Stimulated activated CD4-positive, alpha-beta T cell treated with anti-CD3 and anti-CD28 coated beads, TNF-alpha, amount 100 ng/mL, for 24 hours (primary cell): ENCODE measurements at places on chromosomes 16 and 17.
A peak's percentile ranks its signal among the peaks of the same experiment; 100 is the strongest.

DNA sequence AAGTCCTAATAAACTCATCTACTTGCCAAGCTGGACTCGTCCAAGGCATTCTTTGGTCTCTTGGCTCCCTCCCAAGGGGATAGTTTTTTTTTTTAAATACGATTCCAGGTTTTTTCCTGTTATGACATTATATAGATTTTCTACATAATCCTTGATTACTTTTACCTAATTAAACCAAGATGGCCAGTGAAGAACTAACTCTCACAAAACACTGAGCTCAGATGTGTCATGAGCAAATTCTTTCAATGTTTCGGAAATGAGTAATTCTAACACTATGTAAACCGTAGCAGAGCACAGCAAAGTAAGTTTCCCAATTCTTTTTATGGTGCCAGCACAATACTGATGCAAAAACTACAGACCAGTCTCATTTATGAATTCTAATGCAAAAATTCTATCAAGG, 1.8 kb downstream of the ZNF23 start:
- DNase-seq: no peak

GRCh38 chr16:79286646-79287423, 313.7 kb downstream of the MAF start:
- no peak for DNase-seq

- DNase-seq: no peak
Measured at GRCh38 chr17:77373299-77374169, 232.8 kb downstream of the SEC14L1 start.

- DNase-seq: no peak
Measured at GRCh38 chr17:42893359-42893758, 7.2 kb upstream of the G6PC1 start.

- no peak for DNase-seq
Measured at GRCh38 chr17:8572764-8573163, 57.8 kb downstream of the MYH10 start.

DNA sequence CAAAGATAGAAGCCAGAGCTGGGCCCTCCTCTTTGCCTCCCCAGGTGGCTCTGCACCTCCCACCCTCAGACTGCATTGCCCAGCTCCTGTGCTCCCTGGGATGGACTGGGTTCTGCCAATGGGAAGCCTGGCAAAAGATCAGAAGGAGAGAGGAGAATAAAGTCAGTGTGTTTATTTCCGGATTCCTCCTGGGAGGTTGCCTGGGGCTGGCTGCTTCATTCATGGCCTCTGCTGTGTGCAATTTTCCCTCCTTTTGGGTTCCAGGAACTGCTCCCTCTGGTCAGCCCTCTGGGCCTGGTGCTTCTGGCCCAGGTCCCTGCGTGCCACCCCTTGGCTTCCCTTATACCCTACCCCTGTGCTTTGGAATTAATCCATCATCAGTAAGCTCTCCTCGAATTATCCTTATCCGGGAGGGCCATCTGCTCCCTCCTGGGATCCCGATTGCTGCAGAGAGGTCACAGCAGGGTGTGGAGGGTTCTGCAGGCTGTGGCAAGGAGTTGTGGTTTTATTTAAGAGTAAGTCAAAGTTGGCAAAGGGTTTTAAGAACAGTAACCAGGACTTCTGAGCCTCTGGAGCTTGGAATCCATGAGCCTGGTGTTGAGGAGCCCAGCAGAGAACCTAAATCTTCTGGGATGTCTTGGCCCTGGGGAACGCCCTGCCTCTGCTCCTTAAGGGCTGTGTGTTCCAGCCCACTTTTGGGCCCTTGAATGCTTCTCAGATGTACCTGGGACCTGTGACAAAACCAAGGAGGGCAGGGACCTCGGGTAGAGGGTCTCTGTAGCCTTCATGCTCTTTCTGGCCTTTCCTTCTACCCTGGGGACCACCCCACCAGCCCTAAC, 8.2 kb upstream of the MMP2 start:
- DNase-seq: no peak

DNA sequence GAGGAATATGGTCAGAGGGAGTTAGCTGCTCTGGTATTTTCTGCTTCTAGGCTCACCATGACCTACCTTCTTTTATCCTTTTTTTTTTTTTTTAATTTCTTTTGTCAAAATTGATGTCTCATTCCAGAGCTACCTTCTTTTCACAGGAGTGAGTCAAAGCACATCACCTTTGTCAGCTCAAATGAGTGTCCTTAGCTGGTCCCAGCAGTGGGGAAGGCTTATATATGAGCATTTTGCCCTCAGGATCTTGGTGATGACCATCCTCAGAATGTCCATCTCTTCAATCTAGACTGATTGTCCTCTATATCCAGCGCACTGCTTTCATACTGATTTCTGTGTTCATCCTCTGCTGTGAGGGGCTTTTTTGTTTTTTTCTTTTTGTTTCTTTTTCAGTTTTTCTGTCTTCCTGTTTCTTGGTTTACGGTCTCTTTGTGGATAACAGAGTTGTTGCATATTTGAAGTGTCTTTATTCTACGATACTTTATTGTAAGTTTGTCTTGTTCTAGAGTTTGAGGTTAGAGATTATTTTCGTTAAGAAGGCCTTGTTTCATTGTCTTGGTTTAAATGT, 24.9 kb downstream of the CBFB start:
- DNase-seq: no peak

DNA sequence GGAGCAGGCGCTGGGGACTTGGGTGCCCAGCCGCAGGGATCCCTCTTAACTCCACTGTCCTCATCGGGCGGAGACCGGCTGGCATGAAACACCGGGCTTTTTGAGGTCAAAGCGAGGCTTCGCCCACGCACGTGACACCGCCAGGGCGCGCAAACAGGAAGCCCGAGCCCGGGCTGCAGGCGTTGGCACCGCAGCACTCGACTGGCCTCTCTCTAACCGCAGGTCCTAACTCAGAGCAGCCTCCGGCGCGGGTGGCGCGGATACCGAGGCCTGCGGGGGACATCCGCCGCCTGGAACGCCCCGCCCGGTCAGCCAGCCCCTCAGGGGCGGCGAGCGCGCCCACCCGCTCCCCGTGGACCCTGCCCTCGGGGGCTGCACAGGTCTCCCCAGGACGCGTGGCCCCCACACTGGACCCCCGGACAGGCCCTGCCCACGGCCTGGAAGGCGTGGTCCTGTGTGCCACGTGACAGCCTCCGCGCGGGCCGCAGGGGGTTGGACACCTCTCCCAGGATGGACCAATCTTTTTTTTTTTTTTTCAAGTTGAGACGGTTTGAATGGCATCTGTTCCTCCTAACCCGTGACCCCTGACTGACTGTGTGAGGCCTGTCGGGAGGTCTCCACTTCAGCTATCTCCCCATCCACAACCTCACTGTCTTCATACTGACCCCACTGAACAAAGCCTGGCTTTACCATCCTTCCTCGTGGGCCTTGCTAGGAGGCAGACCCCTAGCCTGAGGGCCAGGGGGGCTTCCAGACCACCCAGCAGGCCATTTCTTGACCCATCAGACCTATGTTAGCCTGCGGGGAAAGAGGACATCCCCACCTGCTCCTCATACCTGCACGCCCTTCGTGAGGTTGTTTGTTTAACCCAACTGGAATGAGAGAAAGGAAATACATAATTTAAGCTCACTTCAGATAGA, 8.4 kb upstream of the SLC47A2 start:
- peak; percentile 49 for DNase-seq

- no peak for DNase-seq
Measured at GRCh38 chr16:66524601-66525164, 25.2 kb downstream of the TK2 start.

DNA sequence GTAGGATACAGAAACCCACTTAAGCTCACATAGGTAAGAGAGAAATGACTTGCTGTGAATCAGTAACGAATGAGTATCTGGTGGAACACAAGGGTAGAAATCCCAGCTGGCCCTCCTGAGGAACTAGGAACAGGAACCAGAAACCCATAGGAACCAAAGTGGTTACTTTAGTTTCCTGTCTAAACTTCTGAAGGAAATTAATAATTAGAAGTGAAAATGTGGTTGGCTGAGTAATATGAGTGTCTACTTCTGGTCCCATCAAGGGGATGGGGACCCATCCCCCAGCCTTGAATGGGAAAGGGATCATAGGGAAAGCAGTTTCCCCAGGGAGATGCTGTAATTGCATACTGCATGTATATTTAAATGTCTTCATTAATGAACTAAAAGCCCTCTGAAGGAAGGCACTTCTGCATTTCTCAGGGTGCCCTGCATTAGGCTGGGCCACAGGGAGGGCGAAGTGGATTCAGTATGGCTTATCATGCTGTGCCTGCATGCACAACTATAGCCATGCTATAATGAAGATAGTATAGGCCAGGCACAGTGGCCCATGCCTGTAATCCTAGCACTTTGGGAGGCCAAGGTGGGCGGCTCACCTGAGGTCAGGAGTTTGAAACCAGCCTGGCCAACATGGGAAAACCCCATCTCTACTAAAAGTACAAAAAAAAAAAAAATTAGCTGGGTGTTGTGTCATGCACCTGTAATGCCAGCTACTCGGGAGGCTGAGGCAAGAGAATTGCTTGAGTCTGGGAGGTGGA, 45.6 kb downstream of the CYB5B start:
- DNase-seq: peak; percentile 11

GRCh38 chr16:70777973-70778406, 23.0 kb downstream of the VAC14 start:
- DNase-seq: no peak

DNA sequence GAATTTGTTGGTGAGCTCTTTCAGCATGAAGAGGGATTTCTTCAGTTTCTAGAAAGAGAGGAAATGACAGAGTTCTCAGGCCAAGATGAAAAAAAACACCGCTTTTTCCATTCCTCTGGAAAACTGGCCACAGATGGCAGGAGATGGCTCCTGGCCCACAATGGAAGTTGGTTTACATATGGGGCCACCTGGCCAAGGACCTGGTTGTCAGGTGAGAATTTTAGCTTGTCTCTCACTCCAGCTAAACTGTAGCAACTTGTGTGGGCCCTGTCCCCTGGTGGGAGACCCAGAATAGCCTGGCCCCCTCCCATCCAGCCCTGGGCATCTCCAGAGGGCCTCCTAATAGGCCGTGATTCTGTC, 33.6 kb downstream of the LGALS9 start:
- DNase-seq: no peak

GRCh38 chr17:82389379-82389778, 17.8 kb downstream of the UTS2R start:
- no peak for DNase-seq

DNA sequence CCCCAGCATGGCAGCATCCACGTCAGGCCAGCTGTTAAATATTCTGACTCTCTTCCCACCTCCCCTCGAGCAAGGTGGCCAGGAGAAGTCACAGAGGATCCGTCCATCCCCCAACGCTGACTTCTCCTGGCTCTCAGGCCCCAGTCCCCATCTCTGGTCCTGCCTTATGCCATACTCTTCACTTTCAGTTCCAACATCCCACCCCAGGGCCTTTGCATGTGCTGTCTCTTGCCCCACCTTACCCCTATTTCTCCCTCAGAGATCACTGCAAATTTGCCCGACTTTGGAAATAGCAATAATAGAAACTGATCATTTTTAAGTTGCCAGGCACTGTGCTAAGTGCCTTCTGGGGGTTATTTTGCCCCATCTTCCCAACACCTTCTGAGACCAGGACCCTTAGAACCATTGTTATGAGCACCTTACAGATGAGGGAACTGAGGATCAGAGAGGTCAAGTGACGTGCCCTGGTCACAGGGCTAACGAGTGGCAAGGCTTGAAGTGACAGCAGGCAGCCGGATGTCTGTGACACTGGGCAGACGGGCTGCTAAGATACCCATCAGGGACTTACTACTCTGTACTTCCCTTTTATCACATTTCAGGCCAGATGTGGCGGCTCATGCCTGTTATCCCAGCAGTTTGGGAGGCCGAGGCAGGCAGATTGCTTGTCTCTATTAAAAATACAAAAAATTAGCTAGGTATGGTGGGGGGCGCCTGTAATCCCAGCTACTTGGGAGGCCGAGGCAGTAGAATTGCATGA, 17.7 kb downstream of the HID1 start:
- no peak for DNase-seq

GRCh38 chr17:38428643-38429371, 543 bp downstream of the ARHGAP23 start:
- no peak for DNase-seq

GRCh38 chr16:27745348-27745747, 195.4 kb downstream of the KATNIP start:
- no peak for DNase-seq

DNA sequence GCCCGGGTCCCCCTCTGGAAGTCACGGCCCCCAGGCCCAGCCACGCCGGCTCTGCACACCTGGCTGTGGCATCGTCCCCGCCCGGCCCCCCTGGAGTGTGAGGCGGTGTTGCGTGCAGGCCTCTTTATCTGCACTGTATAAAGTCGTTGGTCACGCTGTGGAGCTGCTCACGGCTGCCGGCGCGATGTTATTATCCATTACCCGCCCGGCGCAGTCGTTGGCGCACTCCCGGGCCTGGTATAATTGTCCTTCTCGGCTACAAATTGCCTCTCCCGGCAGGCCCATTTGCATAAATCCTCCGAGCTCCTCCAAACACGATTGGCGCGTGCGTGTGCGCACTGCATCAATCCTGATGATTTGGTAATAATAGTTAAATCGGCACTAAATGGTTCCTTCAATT, 57.8 kb downstream of the BAHCC1 start:
- DNase-seq: no peak

- no peak for DNase-seq
Measured at GRCh38 chr16:20995711-20996110, 95.1 kb downstream of the LYRM1 start.

DNA sequence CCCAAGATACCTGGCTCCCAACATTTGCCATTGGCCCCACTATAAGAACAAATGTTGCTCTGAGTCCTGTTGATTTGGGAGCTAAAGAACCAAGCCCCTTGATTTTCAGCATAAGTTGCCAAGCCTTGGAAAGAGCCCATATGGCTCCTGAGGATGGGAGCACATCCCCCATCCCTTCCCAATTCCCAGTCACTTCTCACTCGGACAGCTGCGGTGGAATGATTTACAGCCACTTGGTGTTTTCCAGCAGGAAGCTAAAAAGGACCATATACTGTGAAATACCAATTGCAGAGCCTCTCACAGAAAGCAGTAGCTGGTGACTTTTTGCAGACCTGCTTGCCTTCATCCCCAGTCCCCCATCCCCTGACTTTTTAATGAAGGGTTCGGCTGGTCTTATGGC, 524.6 kb downstream of the GRIN2A start:
- DNase-seq: no peak

DNA sequence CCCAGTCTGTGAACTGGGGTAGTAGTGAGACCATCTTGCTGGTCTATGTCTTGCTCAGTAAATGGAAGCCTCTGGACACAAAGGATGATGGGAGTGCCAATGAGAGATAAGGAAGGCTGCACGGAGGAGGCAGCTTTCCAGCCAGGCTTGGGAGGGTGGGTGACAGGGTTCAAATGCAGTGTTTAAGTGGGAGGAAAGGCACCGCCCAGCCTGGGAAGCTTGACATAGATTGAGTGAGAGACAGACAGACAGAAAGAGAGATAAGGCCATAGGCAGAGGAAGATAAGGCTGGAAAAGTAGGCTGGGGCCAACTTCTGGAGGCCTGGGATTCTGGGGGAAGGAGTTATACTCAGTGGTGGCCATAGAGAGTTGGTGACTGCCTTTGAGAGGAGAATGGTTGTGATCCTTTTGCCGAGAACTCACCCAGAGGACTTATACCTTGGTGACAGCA, 7.2 kb upstream of the COL1A1 start:
- no peak for DNase-seq
